ENCODE measurements at places on chromosomes 7 and 10.

DNA sequence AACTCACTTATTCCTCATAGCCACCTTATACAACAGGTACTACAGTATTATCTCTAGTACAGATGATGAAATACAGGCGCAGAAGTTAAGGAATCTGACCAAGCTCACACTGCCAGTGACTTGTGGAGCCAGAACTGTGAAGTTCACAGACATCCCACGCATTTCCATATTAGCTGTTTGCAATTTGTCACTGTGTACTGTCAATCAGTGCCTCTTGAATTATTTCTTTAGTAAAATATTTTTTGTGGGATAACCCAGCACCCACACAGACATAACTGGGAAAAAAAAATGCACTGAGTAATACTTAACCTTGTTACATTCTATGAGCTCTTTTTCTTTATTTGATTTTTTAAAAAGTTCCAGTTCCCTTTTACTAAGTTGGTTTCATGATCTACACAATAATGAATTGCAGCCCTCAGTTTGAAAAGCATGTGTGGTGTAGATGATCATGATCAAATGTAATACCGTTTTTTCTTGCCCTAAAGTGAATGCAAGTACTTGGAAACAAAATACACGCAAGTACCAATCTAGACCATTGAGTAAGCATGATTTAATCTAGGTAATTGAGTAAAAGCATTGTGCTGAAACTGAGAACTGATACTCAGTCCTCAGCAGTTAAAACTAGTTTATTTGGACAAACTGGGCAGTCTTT, 14.1 kb downstream of the CUL1 start:
- no peak for DNase-seq

DNA sequence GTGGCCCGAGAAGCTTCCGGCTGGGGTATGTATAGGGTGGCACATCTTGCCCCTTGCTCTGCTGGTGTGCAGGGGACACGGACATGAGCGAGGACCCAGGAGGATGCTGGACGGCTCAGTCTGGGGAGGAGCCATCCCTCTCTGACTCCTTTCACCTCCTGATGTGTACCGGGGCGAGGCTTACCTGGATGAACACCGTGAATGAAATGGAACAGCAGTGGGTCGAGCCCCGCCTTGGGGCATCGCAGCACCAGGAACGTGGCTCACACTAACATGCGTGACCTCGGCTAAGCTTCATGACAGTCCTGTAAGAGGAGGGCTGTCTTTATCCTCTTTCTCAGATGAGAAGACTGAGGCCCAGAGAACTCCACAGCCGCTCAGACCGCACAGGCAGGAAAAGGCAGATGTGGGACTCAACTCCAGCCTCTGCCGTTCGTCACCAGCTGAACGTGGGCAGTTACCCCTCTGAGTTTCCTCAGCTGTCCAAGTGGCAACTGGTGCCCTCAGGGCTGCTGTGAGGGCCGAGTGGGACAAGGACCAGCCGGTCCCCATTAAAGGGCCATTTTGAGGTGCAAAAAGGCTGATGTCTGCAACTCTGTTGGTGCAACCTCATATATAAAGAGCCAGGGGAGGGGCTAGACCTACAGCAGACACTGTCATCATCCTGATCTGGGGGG, 54.5 kb downstream of the INSIG1 start:
- DNase-seq = no peak

DNA sequence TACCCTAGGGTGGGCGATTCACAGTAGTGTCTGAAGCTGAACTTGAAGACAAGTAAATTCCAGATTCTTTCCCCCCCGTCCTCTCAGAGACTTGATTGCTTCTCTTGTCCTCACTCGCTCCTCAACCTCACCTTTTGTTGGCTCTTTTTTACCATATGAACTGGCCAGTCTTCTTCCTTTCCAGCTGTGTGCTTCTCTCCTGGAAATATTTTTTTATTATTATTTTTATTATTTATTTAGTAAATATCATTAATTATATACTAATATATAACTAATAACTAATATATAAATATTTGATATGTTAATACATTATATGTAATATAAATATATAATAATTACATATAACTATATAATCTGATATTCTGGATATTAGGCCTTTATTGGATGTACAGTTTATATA, 484.3 kb downstream of the GALNT17 start:
- no peak for DNase-seq

DNA sequence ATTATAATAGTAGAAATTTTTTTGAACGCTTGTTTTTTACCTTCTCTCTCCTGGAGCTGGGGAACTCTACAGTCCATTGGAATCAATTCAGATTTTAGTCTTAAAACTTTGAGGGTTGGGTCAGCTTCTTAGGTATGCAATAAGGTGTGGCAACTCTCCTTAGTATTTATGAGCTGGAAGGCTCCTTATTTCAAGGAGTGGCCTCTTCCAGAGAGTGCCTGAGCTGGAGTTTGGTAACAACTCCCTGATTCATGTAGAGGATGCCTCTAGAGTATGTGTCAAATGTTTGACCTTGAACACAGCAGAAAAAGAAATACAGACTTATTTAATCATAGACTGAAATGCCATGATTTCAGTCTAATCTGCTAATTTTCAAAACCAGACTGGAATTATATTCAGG, 11.1 kb downstream of the CDK14 start:
- DNase-seq = no peak

DNA sequence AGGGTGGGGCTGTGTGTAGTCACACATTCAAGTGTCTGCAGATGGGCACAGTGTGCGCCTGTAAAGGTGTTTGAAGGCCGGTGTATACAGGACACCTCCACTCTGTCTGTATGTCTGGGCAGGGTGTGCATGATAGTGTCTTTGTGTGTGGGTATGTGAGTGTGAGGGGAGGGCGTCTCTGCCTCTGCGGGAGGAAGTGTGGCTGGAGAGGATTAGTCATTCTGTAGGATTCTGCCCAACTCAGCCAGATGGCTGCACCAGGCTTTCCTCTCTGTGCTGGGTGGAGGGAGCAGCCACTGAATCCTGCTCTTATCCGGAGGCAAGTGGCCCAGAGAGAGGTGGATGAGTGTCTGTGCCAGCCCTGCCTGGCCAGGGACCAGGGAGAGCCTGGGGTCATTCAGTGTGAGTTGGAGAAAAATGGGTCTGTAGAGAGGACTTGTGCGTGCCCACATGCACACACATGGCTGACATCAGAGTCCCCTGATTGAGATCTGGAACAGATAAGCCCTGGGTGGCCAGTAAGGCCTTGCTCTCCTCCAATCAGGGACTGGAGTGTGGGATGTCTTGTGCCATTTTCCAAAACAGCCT, 1.7 kb downstream of the SFXN3 start:
- DNase-seq = no peak

DNA sequence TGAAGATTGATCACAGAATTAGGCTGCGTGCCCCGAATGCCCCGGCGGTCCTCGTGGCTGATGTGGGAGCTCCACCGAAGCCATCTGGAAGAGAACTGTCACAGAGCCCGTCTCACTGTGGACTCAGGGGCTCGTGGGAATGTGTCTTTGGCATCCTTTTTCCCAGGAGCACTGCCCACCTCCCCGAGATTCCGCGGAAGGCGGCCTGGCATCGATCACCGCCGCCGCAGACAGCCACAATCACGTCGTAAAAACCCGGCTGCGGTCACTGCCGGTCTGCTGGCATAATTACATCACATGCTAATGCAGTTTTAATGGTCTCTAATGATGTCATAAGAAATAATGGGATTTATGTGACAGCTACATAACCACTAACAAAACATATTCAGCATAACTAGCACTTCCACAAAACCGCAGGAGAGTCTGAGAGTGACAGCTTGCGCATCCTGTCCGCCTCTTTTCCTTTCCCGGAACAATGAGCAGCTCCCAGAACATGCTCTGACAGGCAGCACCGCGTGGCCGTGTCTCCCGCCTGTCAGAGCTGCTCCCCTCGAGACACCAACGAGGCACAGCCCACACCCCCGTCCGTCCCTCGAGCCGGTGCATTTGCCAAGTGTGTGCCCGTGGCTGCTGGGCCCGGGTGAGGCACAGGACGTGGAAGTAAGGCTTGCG, 490.0 kb downstream of the PTPRN2 start:
- no peak for DNase-seq
